Activated naive CD8-positive, alpha-beta T cell treated with anti-CD3 and anti-CD28 coated beads, Interleukin-2, amount 50 U/mL, for 24 hours (primary cell): ENCODE measurements at places on chromosomes 7 and 10.

DNA sequence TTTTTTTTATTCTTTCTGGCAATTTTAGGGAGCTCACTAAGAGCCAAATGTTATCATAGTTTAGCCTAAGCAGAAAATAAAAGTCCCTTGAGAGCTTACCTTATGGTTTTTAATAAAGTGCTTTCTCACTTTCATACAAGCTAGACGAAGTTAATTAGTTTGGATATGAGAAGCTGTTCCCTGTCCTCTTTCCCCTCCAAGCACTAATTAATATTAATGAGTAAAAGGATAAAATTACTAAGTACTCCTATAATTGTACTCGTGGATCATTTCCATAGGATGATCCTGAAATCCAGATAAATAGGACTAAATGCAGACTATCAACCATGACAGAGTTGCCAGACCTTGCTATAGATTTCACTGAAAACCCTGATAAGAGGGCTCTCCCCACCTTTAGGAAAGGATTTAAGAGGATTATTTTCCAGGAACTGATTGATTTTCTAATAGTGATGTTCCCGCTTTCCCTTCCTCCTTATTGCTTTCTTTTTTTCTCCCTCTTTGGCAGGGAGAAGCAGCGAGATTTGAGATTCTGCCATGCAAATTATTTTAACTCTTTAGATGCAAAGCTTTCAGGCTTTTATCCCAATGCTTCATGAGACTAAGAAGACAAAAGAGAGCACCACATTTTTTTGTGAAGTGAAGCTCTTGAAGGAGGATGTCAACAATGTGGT, 58.3 kb upstream of the HECW1 start:
- DNase-seq, result no peak

GRCh38 chr10:84683550-84683949, 355.2 kb downstream of the CCSER2 start:
- no peak for DNase-seq

GRCh38 chr7:45506059-45506458, 68.1 kb upstream of the ADCY1 start:
- DNase-seq, result no peak

DNA sequence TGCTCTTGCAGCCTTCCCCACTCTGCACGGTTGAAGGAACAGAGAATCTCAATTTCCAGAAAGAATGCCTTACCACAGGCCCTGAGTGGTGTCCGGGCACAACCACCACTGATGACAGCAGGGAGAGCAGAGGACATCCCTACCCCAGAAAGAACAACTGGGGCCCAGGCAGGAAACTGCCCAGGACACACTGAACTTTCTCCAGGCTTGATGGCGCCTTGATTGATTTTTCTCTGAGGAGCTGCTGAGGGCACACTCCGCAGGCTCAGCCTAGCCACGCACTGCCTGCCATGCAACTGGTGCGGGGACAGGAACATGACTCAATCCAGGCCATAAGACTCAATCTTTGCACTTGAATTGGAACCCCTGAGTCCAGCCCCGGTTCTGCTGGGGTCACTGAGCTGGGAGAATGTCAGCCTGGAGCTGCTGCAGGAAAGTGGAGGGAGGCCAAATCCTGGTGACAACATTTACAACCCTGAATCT, 5.9 kb downstream of the AKR1B1 start:
- DNase-seq, result no peak

DNA sequence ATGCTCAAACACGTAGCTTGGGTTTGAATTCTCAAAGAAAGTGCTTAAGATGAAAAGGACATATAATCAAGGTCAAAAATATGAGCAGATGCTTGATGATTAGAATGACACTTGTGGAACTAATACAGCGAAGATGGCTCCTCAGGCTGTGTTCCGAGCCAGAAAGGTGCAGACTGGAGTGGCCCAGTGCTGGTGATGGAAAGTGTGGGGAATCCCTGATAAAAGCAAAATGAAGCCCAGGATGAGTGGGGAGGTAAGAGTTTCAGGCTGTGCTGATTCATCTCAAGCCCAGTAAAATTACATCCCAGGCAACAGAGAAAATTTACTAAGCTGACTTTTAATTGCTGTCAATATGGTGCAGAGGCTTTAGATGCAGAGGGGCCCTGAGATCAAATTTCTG, 77.8 kb upstream of the IKZF1 start:
- DNase-seq, result no peak

- DNase-seq, result no peak
Measured at GRCh38 chr7:82230811-82231581, 212.6 kb downstream of the CACNA2D1 start.

DNA sequence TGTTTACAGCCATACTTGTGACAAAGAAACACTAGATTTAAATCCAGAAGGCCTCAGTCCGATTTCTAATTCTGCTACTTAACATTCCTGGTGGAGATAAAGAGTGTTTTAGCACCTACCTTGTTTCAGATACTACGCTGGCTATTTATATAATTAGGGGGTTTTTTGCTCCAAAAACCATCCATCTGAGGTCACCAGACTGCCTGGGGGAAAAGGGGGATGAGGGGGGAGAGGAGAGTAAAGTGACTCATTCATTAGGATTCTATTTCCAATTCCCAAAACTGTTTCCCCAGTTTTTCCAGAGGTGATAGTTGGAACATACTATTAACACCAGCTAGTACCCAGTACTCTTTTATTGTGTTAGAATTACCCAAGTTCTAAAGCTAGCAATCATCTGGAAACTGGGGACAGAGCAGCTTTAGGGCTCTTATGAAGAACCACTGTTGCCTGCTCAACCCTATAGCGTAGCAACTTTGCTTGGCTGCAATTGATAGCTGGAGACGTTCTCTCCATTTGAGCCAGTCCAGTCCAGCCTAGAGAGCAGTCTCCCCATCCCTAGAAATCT, 6.6 kb downstream of the GCC1 start:
- no peak for DNase-seq

GRCh38 chr7:112665709-112666108, 124.5 kb downstream of the TMEM168 start:
- DNase-seq, result no peak

- DNase-seq, result no peak
Measured at GRCh38 chr10:48410503-48410902, 104.0 kb downstream of the MAPK8 start.

DNA sequence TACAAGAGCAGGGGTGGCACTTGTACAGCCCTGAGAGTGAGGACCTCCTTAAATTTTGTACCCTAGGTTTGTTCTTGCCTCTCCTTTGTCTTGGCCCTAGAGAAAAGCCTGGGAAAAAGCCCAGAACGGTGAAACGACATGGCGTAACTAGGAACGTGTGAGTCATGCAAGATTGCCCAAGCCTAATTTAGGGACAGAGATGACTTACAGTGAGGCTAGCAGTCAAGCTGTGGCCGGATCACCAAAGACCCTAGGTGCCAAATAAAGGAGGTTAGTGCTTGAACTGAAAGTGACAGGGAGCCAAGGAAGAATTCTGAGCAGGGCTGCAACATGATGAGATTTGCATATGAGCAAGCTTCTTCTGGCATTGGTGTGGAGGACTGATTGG, 25.1 kb downstream of the TBXAS1 start:
- DNase-seq, result no peak
